ENCODE measurements at places on chromosomes 2 and 18. TPM values are rescaled to one million over a fixed set of nuclear protein-coding genes. Genes with fewer than 3 reads are reported as not detected.

GRCh38 chr2:19458427-19459003 lies 100.1 kb upstream of the OSR1 start:
- DNase-seq = no peak

- no peak for DNase-seq
Observed at GRCh38 chr2:195029804-195030654, 627.0 kb upstream of the SLC39A10 start.

GRCh38 chr2:72144632-72145288 lies 2.9 kb downstream of the CYP26B1 start:
- DNase-seq = peak; percentile 81

- peak; percentile 84 for DNase-seq
Observed at GRCh38 chr2:68251855-68252399, 405 bp downstream of the PPP3R1 start.

GRCh38 chr2:200578778-200579177 lies 7.0 kb upstream of the AOX1 start:
- DNase-seq = no peak

DNA sequence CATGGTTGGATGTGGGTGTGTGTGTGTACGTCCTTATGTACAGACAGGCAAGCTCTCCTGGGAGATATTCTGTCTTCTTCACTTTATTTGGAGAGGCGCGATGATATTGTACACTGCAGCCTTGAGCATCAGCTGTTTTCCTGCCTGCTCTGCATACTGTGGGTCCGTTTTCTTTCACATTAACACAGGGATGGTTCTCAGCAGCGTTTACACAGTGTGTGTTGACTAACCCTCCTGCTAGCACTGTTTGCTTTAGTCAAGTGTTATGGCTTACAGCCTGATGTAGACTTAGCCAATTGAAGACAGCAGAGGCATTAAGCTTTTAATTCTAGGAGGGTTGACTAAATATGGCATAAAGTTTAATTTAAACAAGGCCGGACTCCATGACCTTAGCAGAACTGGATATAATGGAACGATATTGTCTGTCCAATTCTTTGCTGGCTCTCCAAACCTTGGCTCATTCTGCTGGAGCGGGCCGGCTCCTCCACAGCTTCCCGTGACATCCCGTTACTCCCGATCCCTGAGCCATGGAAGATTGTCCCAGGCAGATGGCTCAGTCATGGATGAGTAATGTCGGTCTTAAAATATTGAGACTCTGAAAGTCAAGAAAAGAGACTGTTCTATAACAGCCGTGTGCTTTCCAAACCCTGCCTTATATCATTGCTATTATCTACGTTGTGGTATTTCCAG lies 134.7 kb downstream of the TPGS2 start:
- no peak for DNase-seq

GRCh38 chr2:161625996-161626395 lies 1.8 kb downstream of the SLC4A10 start:
- DNase-seq = no peak

GRCh38 chr2:239822146-239822831 lies 202.9 kb downstream of the NDUFA10 start:
- DNase-seq = peak; percentile 29

DNA sequence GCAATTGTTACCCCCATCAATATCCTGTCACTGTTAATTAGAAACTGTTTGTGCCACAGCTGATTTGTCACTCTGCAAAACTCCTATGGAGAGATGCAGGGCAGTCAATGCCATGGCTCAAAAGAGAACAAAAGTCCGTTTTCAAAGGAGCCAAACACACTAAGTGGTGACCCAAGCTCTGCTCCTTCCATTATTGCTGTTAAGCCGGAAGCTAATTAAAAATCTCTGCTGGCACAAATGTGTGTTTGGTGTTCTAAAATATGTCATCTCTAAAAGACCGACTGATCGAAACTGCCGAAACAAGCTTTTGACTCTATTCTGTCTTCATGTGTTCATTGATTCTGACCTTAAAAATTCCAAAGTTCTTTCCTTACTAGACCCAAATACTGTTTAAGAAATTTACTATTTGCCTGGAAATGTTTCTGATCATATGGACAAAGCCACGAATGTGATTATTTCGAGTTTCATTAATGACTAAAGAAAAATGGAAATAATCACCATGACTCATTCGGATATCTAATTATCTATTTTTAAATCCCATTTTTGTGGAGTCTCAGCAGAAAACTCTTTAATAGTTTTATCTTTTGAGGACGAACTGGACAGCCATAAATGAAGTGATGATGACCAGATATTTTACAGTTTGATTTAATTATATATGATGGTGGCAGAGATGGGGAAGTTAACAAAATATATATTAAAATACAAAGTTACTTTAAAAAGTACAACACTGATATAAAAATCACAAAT lies 287.6 kb downstream of the SOCS6 start:
- no peak for DNase-seq

DNA sequence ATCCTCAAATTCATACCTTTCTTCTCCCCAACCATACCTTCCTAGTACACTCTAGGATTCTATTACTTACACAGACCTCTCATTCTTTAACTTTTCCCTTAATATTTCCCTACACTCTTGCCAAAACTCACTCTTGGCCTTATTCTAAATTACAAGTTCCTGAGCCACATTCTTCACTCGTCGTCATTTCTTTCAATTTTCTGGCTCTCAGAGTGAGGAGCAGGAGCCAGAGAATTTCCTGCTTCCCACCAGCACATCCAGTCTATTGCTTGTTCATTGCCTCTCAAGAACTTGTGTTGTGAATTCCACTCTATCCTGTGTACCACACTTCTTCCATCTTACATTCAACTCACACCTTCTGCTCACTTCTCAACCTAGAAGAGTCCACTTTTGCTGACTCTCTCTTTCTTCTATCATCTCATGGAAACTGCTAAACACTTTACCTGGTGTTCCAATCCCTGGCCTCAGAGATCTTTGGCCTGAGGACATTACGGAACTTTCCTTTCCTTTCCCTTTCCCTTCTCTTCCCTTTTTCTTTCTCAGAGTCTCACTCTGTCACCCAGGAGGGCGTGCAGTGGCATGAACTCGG lies 171.6 kb downstream of the PLCL1 start:
- no peak for DNase-seq

DNA sequence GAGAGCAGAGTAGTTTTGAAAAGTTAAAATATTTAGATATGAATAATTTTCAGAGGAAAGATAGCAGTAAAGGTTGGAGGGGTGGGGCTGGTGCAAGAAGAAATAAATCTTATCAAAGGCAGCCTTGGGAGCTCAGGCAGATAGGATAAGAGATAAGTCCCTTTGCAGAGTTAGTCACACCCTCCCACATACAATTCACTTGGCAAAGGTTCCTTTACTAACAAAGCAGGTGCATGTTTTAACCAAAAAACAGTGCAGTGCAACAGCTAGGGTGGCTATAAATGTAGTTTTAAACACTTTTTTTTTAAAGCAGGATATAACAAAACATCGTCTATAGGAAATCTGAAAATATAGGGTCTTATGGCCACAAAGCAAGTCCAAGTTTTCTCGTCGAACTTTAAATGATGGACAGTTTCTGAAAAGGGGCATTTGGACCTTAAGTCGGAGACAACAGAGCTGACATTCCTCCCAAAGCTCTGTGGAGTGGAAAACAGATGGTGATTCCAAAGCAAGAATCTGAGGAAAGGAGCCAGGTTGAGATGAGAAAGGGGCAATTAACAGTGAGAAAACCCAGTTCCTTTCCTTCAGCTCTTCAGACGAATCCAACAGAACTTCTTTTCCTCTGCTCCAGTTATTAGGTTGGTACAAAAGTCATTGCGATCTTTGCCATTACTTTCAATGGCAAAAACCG lies 53.0 kb downstream of the EPHA4 start:
- no peak for DNase-seq

- DNase-seq = no peak
Observed at GRCh38 chr2:16644221-16644925, 21.3 kb downstream of the CYRIA start.

GRCh38 chr2:37585295-37585908 lies 86.0 kb downstream of the CDC42EP3 start:
- no peak for DNase-seq

- DNase-seq = no peak
Observed at GRCh38 chr2:64615844-64616536, 37.7 kb downstream of the SERTAD2 start.

- DNase-seq = no peak
Observed at GRCh38 chr2:169073963-169074751, 4.8 kb downstream of the DHRS9 start.

DNA sequence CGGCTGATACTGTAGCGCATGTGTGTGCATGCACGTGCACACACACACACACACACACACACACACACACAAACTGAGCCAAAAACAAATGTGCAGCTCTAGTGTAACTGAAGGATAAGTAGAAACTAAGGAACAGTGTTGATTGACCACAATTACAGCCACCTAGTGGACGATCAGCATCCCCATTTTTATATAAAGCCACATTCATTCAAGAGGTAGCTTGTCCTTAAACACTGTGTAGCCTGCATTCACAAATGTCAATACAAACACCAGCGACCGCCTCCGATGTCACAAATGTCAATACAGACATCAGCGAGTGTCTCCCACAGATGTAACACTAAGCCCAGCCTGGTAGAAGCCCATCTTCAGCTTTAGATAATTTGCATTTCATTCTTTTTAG lies 167.4 kb downstream of the PTGR3 start:
- DNase-seq = no peak

- DNase-seq = no peak
Observed at GRCh38 chr18:54169431-54170403, 54.8 kb downstream of the MBD2 start.

GRCh38 chr2:184923751-184924150 lies 325.4 kb downstream of the ZNF804A start:
- DNase-seq = no peak

DNA sequence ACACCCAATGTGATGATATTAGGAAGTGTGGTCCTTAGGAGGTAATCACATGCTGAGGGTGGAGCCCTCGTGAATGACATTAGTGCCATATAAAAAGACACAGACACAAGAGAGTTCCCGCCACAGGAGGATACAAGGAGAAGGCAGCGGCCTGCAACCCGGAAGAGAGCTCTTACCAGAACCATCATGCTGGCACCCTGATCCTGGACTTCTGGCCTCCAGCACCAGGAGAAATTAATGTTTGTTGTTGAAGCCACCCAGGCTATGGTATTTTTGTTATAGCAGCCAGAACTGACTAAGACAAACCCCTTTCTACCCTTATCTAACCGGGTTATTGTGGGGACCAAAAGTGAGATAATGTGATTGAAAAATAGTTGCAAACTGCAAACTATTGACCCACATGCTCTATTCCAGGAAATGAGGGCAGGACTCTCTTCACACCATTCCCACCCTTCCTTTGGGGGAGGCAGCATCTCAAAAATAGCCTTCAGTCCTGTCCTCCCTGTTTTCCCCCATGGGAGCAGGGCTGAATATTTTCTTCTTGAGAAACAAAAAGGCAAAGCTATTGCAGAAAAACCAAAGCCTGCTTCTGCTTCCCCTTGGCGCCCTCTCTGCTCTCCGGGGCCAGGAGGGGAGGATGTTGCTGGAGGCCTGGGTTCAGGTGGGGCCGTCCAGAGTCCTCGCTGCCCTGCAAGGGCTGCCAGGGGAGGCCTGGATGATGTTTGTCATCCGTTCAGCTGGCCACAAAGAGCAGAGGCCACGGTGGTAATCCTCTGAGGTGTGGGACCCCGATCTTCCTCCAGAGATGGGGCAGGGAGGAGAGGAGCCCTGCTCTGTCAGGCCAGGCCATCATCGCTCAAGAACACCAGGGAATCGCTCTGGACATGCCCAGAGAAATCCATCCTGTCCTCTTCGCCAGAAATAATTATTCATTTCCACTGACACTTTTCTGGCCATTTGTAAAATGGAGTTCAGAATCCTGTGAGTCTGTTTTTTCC lies 73.8 kb upstream of the HAAO start:
- DNase-seq = peak; percentile 92

Gene GAREM2
- 6.9 TPM for total RNA-seq

Gene TTC27
- 13.6 TPM for total RNA-seq

Gene PIEZO2
- 4.8 TPM for total RNA-seq

Gene SCYGR4
- not detected for total RNA-seq

Gene VIT
- total RNA-seq = 36.2 TPM

Gene CLIP4
- total RNA-seq = 31.9 TPM

Gene PMAIP1
- total RNA-seq = 0.38 TPM

Gene CTNNA2
- total RNA-seq = not detected

Gene LRRTM1
- total RNA-seq = not detected
